ENCODE measurements at places on chromosomes 11 and 22. TPM values are rescaled to one million over a fixed set of nuclear protein-coding genes. Genes with fewer than 3 reads are reported as not detected.

GRCh38 chr11:28114731-28115130, 6.5 kb downstream of the METTL15 start:
- DNase-seq, result no peak

The OR1S2 gene
- not detected for total RNA-seq

The PGA3 gene
- not detected for total RNA-seq

DNA sequence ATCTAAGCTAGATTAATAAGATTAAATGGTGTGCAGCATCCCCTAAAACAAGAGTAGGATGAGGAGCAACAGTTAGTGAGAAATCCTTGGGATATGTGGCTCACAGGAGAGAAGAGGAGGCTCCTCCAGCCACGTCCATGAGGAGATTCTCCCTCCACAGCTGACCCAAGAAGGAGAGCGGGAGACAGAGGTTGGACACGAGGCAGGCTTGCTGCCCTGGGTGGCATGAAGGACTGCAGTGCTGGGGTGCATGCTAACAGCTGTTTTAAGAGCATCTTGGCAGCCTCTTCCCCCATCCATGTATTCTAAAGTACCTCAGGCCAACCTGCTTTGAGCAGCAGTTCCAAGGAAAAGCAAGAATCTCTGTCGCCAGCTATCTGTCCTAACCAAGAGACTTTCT, 284.4 kb upstream of the B3GAT1 start:
- no peak for DNase-seq

DNA sequence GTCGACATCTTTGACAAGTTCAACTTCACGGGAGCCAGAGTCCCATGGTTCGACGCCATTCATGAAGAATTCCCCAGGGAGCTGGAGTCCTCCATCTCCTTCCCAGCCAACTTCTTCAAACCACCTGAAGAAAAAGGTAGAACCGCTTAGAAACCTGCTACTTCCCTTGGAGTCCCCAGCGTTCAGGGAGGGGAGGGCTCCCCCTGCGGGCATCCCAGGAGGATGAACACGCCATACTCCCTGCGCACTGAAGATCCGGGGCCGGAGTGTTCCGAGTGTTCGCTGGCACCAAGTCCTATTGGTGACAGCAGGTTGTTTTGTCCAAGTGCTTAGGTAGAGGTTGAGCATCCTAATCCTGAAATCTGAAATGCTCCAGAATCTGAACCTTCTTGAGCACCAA, 51.7 kb upstream of the PRODH start:
- no peak for DNase-seq

DNA sequence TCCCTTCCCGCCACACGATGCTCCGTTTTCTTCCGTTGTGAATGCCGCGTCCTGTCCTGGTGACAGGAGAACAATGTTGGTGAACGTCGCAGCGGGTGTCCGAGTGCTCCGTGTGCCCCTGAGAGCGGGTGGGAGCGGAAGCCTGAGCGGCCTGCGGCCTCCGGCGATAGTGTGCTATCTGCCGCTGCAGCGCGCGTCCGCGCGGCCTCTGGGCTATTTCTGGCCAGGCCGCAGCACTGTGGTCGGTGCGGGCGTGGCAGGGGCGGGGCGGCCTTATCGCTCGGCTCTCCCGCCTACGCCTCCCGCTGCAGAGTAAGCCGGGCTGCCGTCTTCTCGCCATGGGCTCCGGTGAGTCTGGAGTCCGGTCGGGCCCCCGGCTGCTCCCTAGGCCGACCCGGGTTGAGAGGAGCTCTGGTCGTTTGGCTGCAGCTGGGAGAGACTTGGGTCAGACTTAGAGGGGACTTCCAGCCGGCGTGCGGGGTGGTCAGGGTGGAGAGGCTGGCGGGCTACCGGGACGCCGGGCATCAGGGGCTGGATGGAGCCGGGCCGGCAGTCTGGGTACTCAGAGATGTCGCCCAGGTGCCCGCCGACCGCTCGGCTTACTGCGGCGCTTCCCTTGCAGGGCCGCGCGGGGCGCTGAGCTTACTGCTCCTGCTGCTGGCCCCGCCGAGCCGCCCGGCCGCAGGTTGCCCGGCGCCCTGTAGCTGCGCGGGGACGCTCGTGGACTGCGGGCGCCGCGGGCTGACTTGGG, at the start of gene GP1BB:
Gene GP1BB (plus strand): TSS at position 308 of the 751 bp plus-strand sequence. CDS start 31 bp downstream, at position 339.
- no peak for DNase-seq

The RASL10A gene
- 0.92 TPM for total RNA-seq

DNA sequence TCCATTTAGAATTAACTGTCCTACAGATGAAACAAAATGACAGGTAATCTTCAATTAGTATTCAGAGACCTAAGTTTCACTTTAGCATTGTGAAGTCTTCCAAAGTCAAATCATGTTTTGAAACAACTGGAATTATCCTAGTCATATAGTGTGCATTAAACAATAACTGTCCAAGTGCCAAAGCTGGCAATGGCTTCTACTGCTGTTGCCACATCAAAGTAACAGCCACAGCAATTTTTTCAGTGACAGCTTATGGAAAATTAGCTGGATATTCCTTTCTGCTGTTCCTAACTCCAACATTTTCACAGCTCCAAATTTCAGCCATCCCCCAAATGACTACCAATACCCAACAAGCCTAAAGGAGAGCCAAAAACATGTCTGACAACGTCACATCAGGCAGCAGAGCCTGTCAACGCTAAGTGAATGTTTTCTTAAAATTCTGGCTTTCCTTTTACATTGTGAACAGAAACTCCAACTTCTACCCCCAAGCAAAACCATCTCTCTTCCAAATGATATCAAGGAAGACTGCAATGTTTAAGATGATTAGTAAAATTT, 45.3 kb upstream of the CCDC34 start:
- no peak for DNase-seq

DNA sequence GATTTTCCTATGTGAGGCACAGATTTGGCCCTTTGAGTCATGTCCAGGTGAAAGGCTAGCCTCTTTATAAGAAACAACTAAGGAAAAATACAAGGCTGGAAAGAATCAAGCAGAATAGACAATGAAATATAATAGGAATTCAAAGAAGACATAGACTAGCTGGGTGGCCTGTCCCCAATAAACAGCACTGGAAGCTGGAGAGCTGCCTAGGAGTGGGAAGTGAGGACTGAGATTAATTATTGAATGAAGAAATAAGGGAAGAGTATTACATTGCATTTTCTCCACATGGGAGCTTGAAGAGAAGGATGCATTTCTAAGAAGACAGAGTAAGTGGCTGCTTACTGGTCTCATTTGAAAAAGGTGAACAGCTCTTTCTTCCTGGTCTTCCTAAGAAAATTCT, 100.0 kb downstream of the CCDC34 start:
- DNase-seq, result no peak

DNA sequence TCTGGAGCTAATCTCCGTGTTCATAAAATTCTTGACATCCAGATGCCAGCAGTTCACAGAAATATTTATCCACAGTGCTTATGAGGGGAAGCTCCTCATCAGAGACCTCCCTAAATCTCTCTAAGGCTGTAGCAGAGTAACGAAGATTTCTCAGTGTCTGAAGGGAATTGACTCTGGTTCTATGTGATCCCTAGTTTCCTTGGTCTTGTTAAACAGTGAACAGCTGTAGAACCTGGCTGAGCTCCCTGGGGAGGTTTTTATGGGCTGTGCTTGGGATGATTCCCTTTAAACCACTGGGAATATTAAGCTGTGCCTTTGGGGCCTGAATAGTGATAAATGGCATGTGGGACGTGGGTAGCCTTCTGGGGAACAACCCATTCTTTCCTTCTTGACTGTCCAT, 43.7 kb upstream of the ARHGAP20 start:
- no peak for DNase-seq

The ESRRA gene
- total RNA-seq, result 26.6 TPM

DNA sequence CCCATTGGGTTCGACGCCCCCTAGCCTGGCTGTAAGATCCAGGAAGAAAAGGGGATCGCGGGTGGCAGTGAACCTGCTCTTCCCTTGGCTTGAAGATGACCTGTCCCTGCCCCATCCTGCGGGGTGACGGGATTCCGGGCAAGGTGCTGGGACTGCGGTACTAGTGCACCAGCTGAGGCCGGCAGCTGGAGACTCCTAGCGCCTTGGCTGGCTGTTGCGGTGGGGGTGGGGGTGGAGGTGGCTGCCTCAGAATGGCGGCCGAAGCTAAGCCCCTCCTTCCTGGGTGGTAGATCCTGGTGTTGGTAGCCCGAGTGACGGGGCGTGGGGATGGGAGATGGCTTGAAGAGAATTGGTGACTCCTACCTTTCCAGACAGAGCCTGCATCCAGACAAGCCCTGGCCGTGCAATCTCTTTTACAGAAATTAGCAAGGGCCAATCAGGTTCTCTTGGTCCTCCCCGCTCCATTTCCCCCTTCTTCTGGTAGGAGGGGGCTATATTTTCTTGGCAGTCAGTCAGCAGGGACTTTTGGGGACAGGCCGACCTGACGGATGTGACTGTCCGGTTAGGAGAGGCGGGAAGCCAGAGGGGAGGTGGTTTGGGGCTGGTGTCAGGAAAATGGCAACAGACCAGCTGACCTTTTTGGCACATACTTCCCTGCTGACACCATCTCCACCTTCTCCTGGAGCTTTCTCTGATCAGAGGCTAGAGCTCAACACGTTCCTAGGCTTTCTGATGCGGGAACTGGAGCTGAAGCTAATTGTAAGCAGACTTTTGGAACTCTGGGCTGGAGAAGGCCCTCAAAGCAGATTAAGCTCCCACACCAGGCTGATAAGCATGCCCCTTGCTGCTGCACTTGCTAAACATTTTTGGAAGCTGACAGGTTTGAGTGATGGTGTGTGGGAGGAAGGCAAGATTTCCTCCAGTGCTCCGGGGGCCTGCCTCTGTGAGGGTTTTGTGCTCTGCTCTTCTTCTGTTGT, 2.0 kb downstream of the NAV2 start:
- DNase-seq, result no peak

The EFCAB6 gene
- not detected for total RNA-seq

- no peak for DNase-seq
Observed at GRCh38 chr11:29629286-29629685, 387.5 kb downstream of the KCNA4 start.

The CARD10 gene
- 0.12 TPM for total RNA-seq

DNA sequence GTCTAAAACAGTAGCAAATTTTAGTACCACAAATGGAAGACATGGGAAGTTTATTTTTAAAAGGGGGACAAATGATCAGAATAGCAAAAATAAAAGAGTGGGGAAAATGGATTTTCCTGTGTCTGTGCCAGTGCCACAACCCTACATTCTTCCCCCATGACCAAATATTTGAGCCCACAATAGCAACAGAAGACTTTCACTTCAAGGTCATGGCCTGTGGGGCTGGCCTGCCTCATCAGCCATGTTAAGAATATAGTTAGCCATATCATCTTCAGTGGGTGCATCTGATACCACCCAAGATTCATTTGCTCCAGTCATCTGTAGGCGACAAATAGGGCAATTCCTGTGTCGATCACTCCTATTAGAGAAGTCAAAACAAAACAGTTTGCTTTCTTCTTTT, 26.3 kb downstream of the RNF141 start:
- no peak for DNase-seq

The CBLIF gene
- not detected for total RNA-seq

DNA sequence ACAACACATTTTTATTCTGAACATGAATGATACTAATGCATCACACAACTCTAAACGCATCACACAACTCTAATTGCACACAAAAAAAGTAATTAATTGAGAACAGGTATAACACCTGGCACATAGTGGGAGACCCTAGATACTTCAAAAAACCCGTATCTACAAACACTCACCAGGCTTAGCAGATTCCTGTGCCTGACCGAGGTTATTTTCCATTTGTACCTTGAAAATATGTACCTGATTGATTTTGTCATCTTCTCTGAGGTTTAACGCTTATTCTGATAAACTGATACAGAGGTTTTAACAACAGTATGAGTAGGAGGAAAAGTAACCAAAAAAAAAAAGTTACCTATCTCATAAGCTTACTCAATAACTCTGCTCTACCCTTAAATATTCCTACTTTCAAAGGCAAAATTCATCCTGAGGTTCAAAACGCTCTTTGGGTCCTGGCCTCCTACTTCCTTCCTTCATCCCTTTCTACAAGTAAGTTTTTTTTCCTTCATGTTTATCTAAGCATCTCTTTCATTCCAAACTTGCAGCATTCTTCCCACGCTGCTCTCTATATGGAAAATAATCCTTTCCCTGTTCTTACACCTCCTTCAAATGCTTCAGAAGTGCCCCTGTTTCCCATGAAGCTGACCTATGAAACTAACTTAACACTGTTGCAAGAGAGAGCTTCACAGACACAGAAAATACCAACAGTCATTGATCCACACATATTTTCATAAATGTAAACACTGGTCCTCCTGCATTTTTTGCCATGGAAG, 73.3 kb downstream of the ETS1 start:
- no peak for DNase-seq

GRCh38 chr22:39913321-39913720, 12.4 kb downstream of the GRAP2 start:
- no peak for DNase-seq

- no peak for DNase-seq
Observed at GRCh38 chr11:91664521-91664920, 560.1 kb upstream of the FAT3 start.
